Caudate nucleus (tissue), 63 donors: ENCODE measurements at places on chromosomes 1 and 21.

DNA sequence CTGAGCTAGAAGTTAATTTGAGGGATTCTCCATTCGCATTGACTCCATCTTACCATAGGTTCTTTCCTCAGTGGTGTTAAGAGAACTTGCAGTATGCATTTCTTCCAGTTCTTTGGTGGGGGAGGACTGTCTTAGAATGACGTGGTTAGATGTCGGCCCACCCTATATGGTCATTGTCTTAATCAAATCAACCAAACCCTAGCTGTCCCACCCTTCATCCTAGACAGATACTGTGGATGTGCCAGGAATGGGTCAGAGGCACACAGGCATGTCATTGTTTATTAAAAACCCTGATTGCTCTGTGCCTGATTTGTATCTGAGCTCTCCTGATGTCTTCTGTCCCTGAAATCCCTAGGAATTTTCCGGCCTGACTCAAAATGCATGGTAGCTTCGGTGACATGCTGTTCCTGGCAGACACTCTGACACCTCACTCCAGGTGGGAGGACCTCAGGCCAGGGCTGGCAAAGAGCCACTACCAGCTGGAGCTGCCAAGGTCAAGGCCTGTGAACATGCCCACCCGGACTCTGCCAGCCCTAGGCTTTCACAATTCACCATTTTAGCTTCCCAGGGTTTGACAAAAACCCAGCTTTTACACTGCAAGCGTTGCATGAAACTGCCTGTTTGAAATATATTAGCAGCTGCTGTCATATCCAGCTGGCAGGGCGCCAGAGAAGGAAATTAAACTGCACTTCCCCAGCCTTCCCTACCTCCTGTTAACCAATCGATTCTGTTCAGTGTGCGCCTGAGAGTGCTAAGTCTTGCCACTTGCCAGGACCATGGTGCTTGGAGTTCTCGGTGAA, 134.0 kb downstream of the FAM78B start:
- no peak for DNase-seq

- DNase-seq = no peak
Observed at GRCh38 chr21:41217671-41218385, 49.9 kb downstream of the BACE2 start.

DNA sequence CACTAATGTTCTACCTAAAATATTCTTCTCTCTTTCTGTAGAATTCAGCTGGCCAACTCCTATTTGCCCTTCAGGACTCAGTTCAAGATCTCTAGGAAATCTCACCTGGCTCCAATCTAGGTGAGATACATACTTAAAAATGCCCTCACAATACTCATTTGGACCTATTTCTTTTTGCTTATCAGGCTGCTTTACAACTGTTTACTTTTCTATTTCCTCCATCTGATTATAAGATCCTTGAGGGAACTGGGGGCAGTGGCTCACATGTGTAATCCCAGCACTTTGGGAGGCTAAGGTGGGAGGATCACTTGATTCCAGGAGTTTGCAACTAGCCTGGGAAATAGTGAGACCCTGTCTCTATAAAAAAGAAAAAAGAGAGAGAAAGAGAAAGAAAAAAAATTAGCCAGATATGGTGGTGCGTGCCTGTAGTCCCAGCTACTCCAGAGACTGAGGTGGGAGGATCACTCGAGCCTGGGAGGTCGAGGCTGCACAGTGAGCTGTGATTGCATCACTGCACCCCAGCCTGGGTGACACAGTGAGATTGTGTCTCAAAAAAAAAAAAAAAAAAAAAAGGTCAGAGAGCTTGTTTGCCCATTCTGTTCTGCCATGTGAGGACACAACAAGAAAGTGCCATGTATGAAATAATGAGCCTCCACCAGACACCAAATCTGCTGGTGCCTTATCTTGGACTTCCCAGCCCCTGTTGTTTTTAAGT, 14.8 kb downstream of the EFCAB14 start:
- DNase-seq = no peak

DNA sequence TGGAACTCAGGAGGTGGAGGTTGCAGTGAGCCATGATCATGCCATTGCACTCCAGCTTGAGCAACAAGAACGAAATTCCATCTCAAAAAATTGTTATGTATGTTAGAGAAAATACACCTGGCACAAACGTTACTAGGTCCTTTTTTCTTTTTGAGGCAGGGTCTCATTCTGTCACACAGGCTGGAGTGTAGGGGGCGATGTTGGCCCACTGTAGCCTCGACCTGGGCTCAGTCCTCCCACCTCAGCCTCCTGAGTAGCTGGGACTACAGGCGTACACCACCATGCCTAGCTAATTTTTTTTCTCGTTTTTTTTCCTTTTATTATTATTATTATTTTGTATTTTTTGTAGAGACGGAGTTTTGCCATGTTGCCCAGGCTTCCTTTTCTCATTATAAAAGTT, 4.4 kb downstream of the HAX1 start:
- DNase-seq = no peak

GRCh38 chr1:9313576-9313975, 20.9 kb downstream of the SPSB1 start:
- no peak for DNase-seq

- DNase-seq = no peak
Observed at GRCh38 chr1:66296951-66297350, 237.0 kb upstream of the SGIP1 start.

DNA sequence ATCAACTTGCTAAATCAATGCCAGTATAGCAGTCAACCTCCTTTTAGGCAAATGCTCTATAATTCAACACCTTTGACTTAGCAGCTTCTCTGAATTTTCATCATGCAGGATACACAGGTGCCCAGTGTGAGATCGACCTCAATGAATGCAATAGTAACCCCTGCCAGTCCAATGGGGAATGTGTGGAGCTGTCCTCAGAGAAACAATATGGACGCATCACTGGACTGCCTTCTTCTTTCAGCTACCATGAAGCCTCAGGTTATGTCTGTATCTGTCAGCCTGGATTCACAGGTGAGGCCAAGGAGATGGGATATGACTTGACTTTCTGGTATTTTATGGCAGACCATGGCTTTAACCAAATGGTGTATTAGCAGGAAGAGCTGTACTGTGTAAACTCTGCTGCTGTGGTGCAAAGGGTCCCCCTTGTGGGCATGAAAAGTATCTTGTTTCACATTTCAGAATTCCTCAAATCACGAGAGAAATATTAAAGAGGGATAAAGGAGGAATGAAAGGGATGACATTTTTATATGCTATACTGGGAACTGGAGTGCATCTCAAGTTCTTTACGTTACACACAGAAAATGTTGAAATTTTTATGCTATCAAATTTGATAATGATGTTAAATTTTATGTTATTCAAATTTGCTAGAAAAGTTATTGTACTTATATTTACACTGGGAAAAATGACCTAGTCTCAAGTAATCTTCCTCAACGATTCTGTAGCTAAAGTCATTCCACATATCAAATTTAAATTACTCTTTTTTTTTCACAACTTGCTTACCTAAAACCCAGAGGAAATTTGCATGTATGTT, 88.9 kb downstream of the CRB1 start:
- DNase-seq = peak; percentile 9

DNA sequence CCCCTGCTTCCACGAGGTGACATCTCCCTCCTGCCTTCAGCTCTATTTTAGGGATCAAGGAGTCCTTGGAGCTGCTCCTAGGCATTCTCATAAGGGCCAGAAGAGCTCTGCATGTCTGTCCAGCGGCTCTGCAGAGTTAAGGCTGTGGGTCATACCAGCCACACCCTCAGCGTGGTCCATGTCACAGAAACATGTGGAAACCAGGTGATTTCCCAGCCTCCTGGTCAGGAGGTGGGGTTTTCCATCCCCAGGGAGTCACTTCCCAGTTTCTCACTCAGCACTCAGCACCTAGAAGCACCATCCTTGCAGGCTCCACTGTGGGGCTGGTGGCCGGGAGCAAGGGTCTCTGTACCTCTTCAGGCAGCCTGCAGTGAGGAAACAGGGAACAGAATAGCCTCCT, 1.4 kb upstream of the TNFRSF1B start:
- DNase-seq = no peak

GRCh38 chr1:208324005-208324404, 79.8 kb upstream of the PLXNA2 start:
- no peak for DNase-seq

DNA sequence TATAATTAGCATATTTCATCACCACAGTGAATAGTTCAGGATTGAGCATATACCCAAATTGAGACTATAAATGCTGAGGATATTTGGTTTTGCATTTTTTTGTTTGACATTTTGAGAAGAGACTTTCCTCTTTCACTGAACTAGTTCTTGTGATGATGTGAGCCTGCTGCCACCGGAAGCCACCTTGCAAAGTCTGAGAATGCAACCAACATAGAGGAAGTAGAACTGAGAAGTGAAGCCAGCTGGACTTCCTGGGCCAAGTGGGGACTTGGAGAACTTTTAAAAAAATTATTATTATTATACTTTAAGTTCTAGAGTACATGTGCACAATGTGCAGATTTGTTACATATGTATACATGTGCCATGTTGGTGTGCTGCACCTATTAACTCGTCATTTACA, 102.3 kb downstream of the RPE65 start:
- no peak for DNase-seq

- no peak for DNase-seq
Observed at GRCh38 chr1:58477390-58477789, 69.1 kb downstream of the OMA1 start.

- no peak for DNase-seq
Observed at GRCh38 chr1:155000411-155000725, 2.2 kb upstream of the ZBTB7B start.

- peak; percentile 54 for DNase-seq
Observed at GRCh38 chr1:31705080-31705866, 1.5 kb upstream of the COL16A1 start.

- DNase-seq = no peak
Observed at GRCh38 chr1:60874718-60875117, 207.6 kb upstream of the NFIA start.

DNA sequence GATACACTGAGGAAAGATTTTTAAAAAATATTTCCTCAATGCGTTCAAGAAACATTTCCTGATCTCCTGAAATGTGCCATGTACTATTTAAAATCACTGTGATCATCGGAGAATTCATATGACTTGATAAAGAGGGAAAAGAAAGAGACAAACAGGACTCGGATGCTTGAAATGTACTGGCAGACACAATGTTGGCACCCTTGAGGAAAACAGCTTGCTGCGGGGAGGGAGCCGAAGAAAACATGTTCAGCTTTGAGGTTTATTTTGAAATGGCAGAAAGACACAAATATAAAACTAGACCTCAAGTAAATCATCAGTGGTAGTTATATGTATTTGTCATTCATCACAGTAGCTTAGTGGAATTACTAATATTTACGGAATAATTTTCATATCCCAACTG, 100.9 kb upstream of the BRINP3 start:
- no peak for DNase-seq

GRCh38 chr1:70360321-70360720, 5.8 kb upstream of the ANKRD13C start:
- no peak for DNase-seq

GRCh38 chr1:220877377-220878095, 1.7 kb upstream of the HLX start:
- DNase-seq = no peak

GRCh38 chr1:31924839-31925238, 13.3 kb downstream of the PTP4A2 start:
- DNase-seq = no peak

DNA sequence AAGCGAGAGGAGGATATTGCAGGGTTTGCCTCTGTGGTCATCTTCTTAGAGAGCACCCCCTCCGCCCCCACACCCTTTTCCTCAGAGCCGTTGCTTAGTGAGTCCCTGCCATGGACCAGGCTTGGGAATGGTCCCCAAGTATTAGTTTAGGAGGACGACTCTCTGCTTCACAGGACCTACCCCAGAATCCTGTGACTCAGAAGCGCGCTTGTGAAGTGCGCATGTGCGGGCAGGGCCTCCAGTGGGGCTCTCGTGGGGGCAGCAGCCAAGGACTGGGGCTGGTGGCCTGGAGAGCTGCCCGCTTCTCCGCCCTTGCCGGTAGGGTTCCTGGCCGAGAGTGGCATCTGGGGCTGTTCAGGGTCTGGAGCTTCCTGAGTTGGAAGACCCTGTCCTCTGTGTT, 37.3 kb upstream of the HMGN1 start:
- DNase-seq = no peak

DNA sequence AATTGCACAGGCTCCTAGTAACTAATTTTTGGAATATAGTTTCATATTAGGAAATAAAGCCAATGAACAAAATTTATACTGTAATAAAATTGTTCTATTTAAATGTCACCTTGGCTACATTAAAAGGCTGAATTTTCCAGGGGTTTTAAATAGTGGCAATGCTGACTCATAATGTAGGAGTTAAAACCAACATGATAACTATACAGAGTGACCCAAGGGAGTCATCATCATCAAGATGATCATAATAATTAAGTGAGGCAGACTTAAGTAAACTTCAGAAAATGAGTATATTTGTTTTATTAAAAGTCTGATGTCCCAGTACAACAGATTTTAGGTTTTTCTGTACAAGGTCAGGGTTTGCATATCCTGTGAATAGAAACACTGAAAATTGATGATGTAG, 183.4 kb downstream of the PLPPR4 start:
- DNase-seq = no peak

DNA sequence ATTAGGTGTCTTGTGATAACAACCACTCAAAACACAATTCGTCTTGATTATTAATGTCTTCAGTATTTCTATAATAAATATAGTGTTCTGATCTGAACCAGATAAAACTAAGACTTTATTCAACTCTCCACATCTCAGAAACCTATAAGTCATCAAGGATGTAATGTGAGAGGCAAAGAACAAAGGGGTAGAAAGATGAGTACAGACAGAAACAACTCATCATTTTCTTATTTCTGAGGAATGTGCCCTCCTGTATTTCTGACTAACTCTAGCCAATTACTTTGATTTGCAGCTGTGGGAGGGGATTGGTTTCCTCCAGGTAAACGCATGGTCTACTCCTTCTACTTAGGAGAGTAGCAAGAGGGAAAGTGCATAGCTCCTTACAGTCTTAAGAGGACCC, 73.7 kb upstream of the ST6GALNAC5 start:
- no peak for DNase-seq

GRCh38 chr1:36866169-36866814, 168.0 kb downstream of the GRIK3 start:
- DNase-seq = no peak

- DNase-seq = no peak
Observed at GRCh38 chr1:62688687-62689085, 500 bp upstream of the DOCK7 start.

DNA sequence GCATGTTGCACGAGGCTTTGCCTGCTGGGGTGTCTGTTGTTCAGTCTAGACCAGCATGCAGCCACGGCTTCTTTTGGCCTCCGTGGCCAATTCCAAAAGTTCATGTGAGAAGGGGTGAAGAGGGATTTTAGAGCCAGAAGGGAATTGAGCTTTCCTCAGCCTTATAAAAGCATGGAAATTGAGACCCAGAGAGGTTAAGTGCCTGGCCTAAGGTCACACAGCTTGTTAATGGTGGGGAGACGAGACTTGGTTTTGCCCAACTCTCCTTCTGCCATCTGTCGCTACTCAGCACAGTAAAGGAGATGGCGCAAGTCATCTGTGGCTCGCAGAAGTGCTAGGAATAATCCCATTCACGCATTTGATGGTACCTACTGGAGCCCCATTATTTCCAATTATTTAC, 25.7 kb downstream of the ZBTB18 start:
- no peak for DNase-seq
